Aorta (tissue), 5 donors: ENCODE measurements at places on chromosomes 5 and 9. TPM values are rescaled to one million over a fixed set of nuclear protein-coding genes. Genes with fewer than 3 reads are reported as not detected.

Gene OGN
- total RNA-seq = 318 TPM

Gene SV2C
- not detected for total RNA-seq

Gene ZFP37
- 4.5 TPM for total RNA-seq

Gene MYORG
- total RNA-seq = 6.1 TPM

Gene ADAMTS2
- total RNA-seq = 49.8 TPM

Gene NUTM2F
- total RNA-seq = not detected

Gene SPINK1
- total RNA-seq = 17.0 TPM

Gene FYB1
- 45.8 TPM for total RNA-seq

Gene CNTFR
- total RNA-seq = 9.9 TPM

Gene TAS2R1
- total RNA-seq = not detected

Gene RAB3C
- total RNA-seq = 21.7 TPM

Gene PCDHA1
- not detected for total RNA-seq

Gene KCNN2
- total RNA-seq = 0.57 TPM

Gene NIPAL4
- total RNA-seq = not detected

Gene SPATA31D4
- not detected for total RNA-seq

Gene TUSC1
- total RNA-seq = 12.6 TPM

Gene RUSC2
- total RNA-seq = 65.8 TPM

Gene HMCN2
- 7.8 TPM for total RNA-seq

Gene NUTM2G
- total RNA-seq = not detected

Gene CIZ1
- total RNA-seq = 82.3 TPM

Gene BHMT2
- 16.3 TPM for total RNA-seq

Gene ORM1
- 0.45 TPM for total RNA-seq

Gene C1QTNF3
- 5.6 TPM for total RNA-seq

Gene TLE1
- 31.0 TPM for total RNA-seq

Gene SPINK13
- total RNA-seq = not detected

Gene INPP5E
- 14.9 TPM for total RNA-seq

Gene BARHL1
- total RNA-seq = not detected

Gene IFNA21
- not detected for total RNA-seq

Gene CCDC107
- total RNA-seq = 53.7 TPM

Gene BOD1
- 39.5 TPM for total RNA-seq

Gene TBC1D2
- 12.4 TPM for total RNA-seq

Gene PLPP1
- 127 TPM for total RNA-seq

Gene SOHLH1
- not detected for total RNA-seq

Gene EIF4EBP3
- 5.4 TPM for total RNA-seq

Gene JADE2
- 39.8 TPM for total RNA-seq

Gene CARD6
- 19.8 TPM for total RNA-seq

Gene PCDHB3
- total RNA-seq = 2.9 TPM

Gene SLC34A3
- not detected for total RNA-seq

Gene DMGDH
- 5.2 TPM for total RNA-seq

Gene DND1
- total RNA-seq = 0.84 TPM

Gene TCF7
- 1.6 TPM for total RNA-seq

Gene IL13
- total RNA-seq = not detected

Gene C5
- total RNA-seq = 5.7 TPM

Gene AQP3
- total RNA-seq = 2.8 TPM

Gene ENC1
- total RNA-seq = 10.6 TPM

Gene HAVCR2
- total RNA-seq = 21.6 TPM
